ENCODE measurements at places on chromosomes 7 and 10.

DNA sequence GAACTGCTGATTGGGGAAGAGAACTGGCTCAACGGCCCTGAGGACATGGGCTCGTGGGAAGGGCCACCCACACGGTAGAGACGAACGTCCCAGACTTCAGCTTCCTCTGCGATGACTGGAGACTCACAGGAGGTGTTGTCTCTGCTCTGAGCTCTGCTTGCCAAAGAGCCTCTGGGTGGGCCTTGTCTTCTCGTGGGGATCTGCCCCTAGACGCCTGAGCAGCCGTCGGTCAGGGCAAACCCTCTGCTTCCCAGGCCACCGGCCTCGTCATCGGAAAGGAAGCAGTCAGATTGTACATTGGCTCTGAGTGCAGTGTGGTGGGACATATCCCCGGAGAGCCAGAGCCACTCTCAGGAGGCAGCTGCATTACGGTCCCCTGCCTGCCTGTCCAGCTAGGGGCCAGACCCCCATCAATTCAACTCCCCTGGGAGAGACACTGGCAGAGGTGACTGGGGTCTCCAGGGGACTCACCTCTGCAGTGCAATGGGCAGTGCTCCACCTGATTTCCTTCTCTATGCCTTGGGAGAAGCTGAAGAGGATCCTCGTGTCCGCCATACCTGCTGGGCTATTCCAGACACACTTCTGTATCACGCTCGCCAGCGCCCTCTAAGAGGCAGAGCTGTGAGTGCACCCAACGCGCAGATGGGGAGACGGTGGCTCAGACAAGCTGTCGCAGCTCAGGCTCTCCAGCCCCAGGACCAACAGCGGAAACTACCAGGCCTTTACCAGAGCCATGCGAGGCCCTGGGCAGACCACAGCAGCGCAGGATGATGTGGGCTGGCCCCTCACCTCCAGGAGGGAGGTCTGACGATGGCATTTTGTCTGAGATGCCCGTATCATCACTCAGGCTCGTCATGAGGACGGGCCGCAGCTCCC lies 227.4 kb downstream of the TCERG1L start:
- no peak for DNase-seq

- DNase-seq = no peak
These were observed 52.4 kb upstream of the TNRC18 start for GRCh38 chr7:5476001-5476400.

DNA sequence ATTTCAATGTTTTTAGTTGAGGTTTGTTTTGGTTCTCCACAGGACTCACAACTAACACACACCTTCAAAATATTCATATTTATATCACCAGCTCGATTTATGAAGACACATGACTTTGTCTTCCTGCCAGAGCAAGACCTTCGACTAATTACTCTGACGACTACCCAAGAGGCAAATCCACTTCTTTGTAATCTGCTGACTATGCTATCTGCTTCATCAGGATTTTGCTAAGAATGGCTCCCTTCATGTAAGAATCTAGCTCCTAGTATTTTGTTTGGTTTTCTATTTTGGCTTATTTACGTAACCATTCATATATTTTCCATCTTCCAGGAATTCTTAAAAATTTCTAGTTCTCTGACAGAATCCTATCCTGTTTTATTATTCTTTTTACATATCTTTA lies 93.0 kb downstream of the BRAF start:
- DNase-seq = no peak

GRCh38 chr10:122878799-122879338 lies 512 bp downstream of the FAM24B start:
- no peak for DNase-seq

DNA sequence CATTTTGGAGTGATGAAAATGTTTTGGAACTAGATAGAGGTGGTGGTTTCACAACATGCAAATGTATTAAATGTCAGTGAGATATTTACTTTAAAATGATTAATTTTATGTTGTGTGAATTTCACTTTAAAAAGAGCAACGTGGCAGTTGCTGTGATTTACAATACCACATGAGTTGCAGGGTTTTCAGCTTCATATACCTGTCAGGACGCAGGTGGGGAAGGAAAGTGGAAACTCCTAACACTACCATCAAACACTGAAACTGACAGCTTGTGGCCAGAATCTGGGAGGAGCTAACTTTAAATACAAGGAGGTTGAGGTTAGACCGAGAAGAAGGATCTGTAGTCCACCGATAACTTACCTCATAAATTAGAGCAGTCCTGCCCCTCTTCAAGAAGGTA lies 168.9 kb upstream of the TMEM72 start:
- DNase-seq = no peak

GRCh38 chr7:67912437-67912836 lies 915.8 kb downstream of the TYW1 start:
- DNase-seq = no peak

DNA sequence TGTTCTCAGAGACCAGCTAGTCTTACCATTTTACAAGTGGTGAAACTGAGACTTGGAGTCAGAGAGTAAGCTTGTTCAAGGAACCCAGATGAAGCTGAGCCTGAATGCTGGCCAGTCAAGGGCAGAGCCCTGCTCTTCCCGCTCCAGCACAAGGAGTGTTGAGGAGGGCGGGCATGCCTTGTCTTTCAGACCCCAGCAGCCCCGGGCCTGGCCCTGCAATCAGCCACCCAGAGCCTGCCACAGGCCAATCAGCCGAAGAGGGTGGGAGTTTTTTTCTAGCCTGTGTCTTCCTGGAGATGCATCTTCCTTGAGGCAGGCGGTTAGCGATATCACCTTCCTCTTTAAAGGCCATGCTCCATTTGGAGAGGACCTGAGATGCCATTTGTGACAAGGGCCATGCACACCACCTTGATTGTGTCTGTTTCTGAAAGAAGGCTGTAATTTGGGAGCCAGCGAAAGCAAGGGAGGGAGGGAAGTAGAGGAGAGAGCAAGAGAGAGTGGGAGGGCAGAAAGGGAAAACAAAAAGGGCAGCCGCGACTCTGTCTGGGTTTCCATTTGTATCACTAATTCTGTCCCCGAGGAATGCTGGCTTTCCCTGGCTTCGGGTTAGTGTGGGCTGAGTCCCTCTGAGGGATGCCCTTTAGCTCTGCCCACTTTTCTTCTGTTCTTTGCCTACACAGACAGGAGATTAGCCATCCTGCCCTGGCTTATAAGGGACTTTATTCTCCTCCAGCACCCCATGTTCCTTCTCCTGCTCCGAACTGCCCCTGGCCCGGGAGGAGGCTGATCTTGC lies 8.0 kb downstream of the CDH23 start:
- no peak for DNase-seq

GRCh38 chr7:873367-874002 lies 2.9 kb upstream of the GET4 start:
- peak; percentile 86 for DNase-seq

DNA sequence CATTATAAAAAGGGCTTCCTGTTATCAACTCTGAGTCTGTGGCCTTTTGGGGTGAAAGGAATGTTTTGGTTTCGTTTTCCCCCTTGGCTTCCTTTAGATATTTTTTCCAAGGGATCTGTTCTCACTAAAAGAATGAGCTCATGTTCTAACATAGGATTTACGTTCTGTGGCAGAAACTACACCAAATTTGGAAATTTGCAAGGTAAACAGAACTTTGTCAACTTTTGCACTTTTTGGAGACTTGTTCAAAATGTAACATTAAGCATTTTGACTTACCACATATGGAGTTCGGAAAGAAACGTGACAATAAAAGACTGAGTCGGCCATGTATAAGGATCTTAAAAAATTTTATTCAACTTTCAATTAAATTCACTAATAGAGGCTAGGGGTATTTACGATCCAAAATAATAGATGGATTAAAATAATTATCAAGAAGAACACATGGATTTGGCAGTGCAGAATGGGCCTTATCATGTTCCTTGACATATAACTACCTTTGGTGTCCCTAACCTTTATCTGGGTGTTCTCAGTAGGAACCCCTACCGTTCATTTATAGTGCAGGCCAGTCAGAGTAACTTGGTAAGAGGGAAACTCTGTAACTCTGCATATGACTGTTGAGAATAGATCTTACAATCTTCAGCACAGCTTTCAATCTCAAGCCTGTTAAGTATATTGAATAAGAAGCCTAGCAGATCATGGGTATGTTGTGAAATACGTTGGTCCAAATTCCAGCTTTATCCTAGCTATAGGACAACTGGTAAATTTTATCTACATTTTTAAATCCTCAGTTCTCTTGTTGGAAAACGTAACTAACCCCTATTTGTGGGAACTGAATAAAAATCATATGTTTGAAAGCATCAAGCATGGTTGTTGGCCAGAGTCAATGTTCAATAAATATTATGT lies 11.8 kb downstream of the CPED1 start:
- DNase-seq = no peak

DNA sequence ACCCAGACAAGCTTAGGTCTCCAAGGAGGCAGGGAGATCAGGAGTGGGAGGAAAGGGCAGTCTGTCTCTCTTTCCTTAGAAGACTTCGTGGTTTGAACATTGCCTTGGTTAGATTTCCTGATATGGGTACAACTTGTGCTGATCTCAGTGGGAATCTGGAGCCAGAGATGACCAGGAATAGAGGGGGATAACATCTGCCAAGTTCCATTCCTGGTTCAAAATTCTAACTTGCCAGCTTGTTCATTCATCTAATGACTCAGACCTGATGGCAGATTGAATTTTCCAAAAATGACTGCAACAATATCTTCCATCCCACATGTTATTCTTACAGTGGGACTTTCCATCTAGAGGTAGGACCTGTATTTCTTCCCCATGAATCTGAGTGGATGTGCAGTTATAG lies 394.3 kb upstream of the PODXL start:
- no peak for DNase-seq

GRCh38 chr7:6398943-6399342 lies 48.8 kb downstream of the DAGLB start:
- DNase-seq = no peak

- no peak for DNase-seq
These were observed 58.5 kb downstream of the PARD3 start for GRCh38 chr10:34756584-34756983.
